ENCODE measurements at places on chromosomes 5 and 9.

DNA sequence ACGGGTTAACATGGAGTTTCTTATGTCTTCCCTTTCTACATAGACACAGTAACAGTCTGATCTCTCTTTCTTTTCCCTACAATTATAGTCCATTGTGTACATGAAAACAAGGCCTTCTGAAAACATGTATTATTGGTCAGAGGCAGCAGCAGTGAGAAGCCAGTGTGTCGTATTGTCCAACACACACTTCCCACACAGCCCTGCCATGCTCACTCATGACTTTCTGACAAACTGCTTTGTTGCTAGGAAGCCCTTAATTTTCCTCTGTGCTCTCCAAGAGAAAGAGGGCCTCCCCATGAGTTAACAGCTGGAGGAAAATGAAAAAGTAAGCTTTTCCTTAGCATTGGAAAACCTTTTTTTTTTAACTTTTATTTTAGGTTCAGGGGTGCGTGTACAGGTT, 56.4 kb upstream of the N4BP3 start:
- DNase-seq = no peak

DNA sequence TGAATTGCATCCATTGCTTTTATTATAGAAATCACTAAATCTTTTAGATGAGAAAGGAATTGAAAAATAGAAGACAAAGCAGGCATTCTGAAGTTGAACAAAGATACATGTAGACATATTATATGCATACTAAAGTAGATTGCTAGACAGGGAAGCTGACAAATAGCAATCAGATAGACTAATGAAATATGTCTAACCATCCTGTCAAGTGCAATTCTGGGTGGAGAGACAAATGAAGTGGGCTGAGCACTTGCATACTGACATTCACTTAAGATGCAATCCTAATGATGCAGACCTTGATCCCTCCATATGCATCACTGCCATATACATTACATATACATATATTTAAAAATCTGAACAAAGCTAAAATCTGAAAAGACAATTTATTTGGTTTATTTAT, 1130.0 kb upstream of the CDH6 start:
- no peak for DNase-seq

GRCh38 chr5:116242343-116242742, 157.5 kb downstream of the COMMD10 start:
- no peak for DNase-seq

GRCh38 chr9:130846487-130847305, 11.6 kb downstream of the ABL1 start:
- no peak for DNase-seq

- no peak for DNase-seq
Measured at GRCh38 chr5:66987949-66988838, 208.4 kb downstream of the CD180 start.

GRCh38 chr9:16671591-16672137, 198.8 kb downstream of the BNC2 start:
- peak; percentile 85 for DNase-seq

DNA sequence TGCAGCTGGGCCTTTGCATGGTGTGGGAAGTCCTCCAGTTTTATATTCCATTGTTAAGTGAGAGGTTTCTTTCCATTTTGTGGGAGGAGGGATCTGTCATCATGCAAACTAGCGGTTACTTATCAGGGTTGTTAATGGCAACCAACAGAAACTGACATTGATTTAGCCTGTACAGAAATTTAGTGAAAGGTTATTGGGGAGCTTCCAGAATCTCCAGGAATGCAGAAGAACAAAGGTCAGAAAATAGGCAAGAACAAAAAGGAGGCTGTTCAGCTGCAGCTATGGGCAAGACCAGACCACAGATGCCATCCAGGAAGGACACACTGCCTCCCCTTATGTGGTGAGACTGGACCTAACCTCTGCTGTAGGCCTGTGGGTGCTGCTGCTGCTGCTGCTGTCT, 395.8 kb downstream of the KDM4C start:
- no peak for DNase-seq

- DNase-seq = no peak
Measured at GRCh38 chr9:76401176-76401575, 7.0 kb upstream of the RFK start.

- DNase-seq = no peak
Measured at GRCh38 chr5:134086225-134086942, 28.1 kb upstream of the TCF7 start.

- DNase-seq = no peak
Measured at GRCh38 chr5:111144352-111144930, 52.3 kb downstream of the WDR36 start.

DNA sequence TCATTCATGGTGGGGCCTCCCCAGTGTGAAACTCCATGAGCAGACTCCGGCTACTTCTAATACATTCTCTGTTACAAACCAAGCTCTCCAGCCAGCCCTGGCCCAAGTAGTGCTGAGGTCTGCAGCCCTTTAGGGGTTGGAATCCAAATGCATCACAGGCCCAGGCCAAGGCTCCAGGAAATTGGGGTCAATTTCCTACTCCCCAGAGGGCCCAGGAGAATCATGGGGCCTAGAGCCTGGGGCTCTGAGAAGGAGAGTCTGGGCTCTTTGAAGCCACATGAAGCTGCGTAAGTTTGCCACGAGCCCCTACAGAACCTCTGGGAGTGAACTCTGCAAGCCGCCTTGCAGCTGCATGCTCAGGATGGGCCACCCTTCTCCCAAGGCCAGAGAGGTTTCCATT, 206.4 kb downstream of the PAPPA start:
- DNase-seq = no peak

DNA sequence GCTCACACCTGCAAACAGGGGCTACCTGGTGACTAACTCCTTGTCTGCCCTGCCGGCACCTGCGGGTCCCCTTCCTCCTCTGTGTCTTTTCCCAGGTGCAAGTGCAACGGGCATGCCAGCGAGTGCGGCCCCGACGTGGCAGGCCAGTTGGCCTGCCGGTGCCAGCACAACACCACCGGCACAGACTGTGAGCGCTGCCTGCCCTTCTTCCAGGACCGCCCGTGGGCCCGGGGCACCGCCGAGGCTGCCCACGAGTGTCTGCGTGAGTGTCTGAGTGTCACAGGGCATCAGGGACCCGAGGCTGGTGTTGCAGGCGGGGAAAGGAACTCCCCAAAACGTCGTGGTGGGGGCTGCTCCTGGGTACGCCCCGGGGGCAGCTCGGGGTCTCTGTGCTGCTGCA, 27.1 kb downstream of the LAMC3 start:
- DNase-seq = no peak

- DNase-seq = no peak
Measured at GRCh38 chr5:44708602-44709001, 100.1 kb upstream of the MRPS30 start.

DNA sequence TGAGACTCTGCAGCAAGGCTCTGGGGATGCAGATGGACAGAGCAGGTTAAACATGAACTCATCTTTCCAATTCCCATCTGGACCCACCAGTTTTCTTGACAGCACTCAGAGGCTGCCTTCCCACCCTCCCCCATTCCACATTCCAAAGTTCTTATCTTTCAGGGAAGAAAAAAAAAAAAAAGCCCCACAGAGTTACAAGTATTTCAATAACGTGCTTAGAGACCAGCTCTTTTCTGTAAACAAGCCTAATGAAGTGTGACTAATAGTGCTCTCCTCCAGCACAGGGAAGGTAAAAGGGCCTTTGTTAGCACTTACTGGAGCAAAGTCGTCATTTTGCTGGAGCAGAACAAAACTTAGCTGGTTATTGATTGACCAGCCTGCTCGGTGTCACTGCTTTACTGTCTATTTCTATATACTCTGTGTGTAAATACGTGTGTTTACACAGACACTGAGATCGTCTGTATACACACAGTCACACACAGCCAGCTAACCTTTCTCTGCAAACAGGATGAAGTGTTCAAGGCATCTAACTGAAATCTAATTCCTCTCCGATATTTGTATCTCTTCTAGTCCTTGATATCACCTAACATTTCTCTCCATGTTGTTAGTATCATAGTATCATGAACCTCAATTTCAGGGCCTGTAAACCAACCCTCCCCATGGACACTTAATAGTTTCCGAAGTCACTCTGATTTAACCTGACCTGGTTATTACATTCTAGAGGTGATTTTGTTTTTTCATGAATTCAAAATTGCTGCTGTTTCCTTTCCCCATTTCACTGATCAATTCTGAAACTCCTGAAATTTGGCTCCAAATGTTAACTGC, 84.9 kb downstream of the ZNF608 start:
- DNase-seq = no peak

GRCh38 chr5:132826424-132827082, 3.9 kb downstream of the SHROOM1 start:
- DNase-seq = no peak

- no peak for DNase-seq
Measured at GRCh38 chr9:91818225-91818585, 131.8 kb downstream of the ROR2 start.

DNA sequence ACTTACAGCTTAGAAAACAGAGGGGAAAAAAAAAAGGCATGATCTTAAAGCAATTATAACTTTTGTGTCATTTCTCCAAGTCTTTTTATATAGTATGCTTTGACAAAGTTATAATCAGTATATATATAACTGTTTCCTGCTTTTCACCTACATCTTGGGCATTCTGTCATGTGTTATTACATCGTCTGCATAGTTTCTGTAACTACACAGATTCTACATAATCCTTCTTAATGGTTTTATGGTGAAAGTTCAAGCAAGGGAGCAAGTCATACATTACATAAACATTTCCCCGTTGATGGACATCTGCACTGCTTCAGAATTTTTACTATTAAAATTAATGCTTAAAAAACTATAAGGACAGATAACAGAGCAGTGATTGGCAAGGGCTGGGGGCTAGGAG, 12.1 kb downstream of the FEM1C start:
- no peak for DNase-seq

Data from stromal cell of bone marrow (primary cell).